ENCODE measurements at places on chromosomes 1 and 21.

DNA sequence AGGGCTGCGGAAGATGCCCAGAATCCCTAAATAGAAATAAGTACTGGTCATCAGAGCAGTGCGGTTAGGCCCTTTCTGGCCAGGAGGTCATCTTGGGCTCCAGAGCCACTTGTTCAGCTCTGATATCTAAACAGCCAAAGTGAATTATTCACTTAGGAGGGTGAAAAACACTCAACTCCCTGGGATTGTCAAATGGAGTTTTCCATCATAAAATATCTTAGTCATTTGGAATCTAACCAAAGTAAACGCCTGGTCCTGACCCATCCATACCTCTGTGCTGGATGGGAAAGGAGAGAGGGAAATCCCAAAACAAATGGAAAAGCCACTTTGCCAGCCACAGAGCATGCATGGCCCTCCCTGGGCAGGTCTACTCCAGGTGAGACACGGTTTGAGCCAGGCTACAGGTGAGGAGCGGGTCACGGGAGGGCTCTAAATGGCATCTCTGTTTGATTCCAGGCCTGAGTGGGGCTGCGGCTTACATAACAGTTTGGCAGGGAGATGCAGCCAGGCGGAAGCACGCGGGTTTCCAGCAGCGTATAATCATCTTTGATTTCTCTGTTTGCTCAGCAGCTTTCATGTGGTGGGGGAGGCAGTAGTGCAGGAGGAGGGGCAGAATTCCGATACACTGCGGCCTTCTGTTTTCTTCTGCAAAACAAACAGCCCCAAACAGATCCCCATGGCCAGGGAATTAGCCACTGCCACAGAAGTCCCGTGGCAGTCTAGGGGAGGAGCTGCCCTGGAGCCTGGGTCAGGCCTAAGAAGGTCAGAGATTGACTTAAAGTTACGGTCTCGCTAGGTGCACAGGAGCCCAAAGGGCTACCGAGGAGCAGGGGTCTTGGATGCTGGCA, 59.1 kb upstream of the ZNF648 start:
- no peak for DNase-seq

GRCh38 chr1:208088319-208088718, 155.9 kb downstream of the PLXNA2 start:
- DNase-seq = no peak

DNA sequence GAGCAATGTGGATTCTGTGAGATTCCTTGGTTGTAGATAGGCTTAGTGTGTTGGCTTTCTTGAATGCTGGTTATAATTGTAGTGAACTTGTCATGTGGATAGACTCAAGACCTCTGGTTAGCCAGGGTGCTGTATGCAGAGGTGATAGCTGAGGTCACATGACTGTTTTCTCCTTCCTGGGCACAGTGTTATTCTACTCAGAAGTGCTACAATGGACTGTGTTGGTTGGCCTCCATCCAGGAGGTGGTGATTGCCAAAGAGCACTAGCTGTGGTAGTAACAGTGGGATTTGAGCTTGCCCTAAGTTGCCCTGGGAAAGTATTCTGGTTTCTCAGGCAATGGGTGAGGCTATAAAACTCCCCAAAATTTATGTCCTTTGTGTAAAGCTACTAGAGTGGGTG, 71.6 kb downstream of the SH3BGR start:
- DNase-seq = no peak

GRCh38 chr1:159719990-159720389, 5.6 kb upstream of the CRP start:
- no peak for DNase-seq

DNA sequence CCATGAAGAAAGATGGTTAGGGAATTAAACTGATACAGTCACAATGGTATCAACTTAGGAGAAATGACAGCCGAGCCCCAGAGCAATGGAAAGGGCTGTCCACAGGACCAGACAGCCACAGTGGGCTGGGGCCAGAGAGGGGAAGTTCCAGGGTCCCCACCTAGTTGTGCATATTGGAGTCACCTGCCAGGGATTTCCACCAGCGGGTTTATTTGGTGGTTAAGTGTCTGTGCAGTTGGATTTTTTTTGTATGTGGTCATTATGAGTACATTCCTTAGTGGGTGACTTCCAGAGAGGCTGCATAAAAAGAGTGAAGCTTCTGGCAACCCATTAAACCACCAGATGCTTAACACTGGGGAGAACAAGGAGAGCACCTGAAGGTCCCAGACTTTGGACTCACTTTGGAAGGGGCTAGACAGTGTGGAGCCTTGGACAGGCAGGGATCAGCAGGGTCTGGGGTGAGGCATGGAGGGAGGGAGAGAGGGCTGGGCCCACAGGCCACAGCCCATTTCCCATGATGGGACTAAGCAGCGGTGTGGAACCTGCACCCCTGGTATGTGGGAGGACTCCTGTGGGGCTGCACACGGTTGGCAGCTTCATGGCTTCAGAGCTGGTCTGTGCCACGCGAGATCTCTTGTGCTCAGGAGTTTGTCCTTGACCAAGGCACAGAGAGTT, 7.8 kb upstream of the PTTG1IP start:
- DNase-seq = no peak

All from H1 (cell line).